AG09319 (cell line): ENCODE measurements at places on chromosomes 5 and 9.

- no peak for DNase-seq
Observed at GRCh38 chr5:39203275-39203922, 16.0 kb downstream of the FYB1 start.

DNA sequence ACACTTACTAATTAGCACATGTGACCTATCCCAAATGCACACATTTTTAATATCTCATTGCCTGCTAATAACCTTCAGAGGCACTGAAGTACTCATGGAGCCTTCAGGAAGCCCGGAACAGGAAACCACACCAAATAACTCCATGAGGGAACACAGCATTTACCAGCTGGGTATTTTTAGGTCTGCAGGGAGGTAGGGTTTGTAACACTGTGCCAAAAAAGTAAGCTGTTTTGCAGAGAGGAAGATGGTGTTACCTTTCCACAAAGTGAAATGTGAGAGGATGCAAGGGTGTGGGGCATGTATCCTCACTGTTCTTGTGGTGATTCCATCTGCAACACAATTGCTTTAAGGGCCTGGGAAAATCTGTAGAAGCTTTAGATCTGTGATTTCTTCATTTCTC lies 64.4 kb downstream of the NUDT12 start:
- no peak for DNase-seq

DNA sequence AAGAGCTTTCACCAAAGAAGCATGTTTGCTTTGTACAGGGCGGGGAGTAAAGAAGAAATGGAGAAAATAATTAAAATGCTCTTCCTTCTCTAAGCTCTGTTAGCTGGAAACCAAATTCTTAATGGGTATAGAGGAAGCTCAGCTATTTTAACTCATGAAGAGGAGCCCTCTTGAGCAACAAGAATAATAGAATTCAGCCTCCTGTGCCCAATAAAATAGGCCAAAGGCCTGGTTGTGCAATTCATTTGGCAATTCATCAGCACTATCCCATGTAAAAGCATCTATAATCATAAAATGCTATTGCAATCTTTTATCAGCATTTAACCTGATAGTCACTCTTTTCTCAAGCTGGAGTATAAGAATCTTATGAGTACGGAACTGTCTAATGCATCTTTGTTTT lies 133.6 kb upstream of the CDH6 start:
- no peak for DNase-seq

DNA sequence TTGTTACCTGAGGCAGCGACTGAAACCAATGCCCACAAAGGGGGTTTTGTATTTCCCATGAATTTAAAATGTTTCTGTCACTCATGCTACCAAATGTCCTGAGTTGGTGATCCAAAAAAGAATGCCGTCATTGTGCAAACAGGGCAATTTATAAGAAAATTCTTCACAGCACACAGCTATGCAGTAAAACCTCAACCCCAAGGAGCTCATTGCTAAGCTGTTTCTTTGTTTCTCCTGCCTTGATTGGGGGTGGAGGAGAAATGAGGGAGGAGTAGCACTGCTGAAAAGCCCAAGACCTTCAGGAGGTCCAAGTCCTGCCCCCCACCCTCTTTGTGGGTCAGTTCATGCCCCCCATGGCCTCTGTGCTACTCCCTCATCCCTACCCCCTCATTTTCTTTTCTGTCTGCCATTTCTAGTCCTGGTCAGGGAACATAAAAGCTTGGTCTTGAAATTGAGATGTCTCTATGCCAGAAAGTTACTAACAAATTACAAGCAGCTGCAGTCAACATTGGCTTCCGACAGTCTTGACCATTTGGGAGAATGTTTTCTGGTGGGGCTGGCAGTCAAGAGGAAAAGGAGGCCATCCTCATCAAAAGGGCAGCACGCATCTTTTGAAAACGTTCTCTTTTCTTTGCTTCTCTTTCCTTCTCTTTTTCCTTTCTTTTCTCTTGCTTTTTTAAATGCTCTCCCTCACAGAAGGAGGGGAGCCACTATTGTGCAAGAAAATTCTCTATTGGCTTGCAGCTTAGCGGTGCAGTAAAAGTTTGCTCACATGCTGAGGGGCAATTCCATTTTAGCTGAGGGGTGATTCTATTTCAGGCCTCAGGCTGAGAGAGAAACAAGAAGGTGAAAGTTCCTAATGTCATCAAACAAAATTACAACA lies 133.3 kb downstream of the GCNT1 start:
- DNase-seq, result no peak

- DNase-seq, result no peak
Observed at GRCh38 chr9:98207606-98208005, 15.2 kb upstream of the CORO2A start.

GRCh38 chr5:175728316-175728715 lies 70.4 kb downstream of the HRH2 start:
- no peak for DNase-seq

GRCh38 chr5:106415541-106415940 lies 1255.2 kb downstream of the EFNA5 start:
- DNase-seq, result no peak

DNA sequence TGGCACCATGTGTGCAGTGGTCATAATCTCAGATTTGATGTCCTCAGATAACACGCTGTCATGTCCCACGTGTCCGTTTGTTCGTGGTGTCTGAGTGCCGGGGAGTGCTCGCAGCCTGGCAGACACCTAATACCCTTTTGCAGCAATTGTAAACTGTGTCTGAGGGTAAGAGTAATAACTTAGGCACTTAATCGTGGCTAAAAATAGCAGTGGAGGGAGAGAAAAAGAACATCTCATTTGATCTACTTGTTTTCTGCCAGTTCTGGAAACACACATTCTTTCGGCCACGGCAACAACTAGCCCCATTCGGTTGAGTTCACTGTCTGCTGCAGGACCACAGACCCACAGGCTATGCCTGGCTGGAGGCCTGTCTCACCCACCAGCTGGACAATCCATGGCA lies 16.5 kb downstream of the ADCY2 start:
- no peak for DNase-seq

DNA sequence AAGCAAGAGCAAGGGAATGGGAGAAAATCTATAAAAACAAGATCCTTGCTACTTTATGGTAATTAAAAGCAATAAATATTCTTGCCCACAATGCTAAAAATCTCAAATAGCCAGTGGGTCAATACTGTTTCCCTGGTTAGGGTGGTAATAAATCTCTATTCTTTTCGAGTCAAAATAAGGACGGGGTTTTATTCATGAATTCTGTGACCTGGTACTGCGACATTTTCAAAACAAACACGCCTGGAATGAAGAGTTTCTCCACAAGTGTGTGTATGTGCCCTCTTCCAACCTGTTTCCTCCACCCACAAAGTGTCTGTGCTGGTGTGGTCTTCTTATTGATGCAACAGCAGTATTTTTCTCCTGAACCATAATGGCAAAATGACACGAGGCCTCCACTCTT lies 358.8 kb upstream of the BRINP1 start:
- no peak for DNase-seq

- no peak for DNase-seq
Observed at GRCh38 chr9:93296889-93297480, 113.0 kb downstream of the WNK2 start.

DNA sequence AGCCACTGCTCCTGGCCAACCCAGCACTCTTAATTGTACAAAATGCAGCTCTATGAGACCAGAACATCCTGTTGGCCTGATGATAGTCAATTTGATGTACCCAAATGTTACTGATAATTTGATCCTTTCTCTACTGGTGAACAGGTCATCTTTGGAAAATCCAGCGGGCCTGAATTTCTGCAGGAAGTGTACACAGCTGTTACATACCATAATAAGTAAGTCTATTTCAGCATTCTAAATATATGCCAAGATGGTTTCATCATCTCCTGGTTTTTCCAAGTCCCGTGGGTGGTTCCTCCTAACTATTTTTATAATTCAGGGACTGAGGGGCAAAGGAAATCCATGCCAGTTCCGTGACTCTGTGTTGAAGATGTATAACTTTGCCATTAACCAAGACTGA lies 155.4 kb downstream of the DOCK8 start:
- no peak for DNase-seq

GRCh38 chr5:160260881-160261815 lies 31.8 kb downstream of the FABP6 start:
- DNase-seq, result no peak

DNA sequence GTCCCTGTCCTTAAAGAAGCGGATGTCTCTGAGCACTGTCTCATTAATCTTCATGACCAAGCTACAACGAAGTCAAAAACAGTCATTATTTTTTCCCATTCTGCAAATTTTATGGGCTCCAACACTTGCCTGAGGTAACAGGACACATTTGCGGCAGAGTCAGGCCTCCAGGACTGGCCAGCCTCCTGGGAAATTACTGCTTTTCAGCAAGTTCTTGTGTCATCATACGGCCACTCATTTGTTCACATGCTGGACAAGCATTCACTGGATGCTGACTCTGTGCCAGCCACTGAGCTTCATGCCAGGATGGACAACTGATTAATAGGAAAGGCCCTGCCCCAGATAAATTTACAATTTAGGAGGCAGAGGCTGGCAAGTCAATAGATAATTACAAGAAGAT lies 305.7 kb downstream of the ACTL7B start:
- no peak for DNase-seq

- DNase-seq, result no peak
Observed at GRCh38 chr9:99181621-99182020, 40.1 kb downstream of the ALG2 start.
